ENCODE measurements at places on chromosomes 16 and 17.
A peak's percentile ranks its signal among the peaks of the same experiment; 100 is the strongest.

GRCh38 chr17:59825533-59826322 is 67.0 kb downstream of the TUBD1 start:
- DNase-seq, result peak; percentile 49

DNA sequence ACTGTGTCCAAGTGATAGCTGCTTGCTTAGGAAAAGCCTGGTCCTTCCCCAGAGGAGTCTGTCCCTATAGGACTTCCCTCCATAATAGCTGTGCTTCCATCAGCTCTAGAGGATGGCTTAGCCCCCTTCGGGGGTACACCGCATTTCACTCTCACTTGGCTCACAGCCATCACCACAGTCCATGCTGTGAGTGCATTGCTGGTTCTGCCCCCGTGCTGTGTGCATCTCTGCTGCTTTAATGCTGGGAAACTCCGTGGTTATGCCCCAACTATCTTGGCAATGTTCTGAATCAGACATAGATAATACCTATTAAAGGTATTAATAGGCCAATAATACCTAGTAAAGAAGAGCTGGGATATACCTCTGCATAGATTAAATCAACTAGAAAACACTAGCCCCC is 58.3 kb downstream of the SIAH1 start:
- DNase-seq, result no peak

GRCh38 chr17:49918591-49918990 is 50.4 kb upstream of the DLX4 start:
- DNase-seq, result no peak

GRCh38 chr17:8056232-8056975 is 17.5 kb downstream of the ALOX15B start:
- DNase-seq, result peak; percentile 49

DNA sequence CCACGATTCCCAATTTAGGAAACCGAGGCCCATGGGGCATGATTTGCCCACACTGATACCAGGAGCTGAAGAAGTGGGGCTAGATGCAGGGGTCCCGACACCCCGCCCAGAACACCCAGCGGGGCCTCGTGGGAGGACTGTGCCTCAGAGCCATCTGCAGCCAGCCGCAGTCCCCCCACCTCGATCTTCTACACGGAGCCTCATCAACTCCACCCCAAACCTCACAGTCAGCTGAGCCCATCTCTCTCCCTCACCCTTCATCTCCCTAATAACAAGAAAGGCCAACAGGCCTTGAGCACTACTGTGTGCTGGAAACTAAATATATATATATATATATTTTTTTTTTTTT is 4.2 kb downstream of the ITGAE start:
- no peak for DNase-seq

DNA sequence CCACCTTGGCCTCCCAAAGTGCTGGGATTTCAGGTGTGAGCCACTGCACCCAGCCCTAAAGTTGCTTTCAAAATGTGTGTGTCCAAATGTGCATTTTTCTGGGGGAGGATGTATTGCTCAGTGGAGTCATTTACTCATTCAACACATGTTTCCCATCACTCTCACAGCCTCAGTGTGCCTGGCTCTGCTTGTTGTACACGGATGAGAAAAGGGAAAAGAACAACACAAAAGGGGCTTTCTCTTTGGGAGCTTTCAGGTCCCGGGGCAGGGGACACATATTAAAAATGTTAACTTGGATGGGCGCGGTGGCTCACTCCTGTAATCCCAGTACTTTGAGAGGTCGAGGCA is 1.7 kb upstream of the PPL start:
- no peak for DNase-seq

GRCh38 chr17:74855323-74855722 is 4.4 kb downstream of the GRIN2C start:
- DNase-seq, result no peak

DNA sequence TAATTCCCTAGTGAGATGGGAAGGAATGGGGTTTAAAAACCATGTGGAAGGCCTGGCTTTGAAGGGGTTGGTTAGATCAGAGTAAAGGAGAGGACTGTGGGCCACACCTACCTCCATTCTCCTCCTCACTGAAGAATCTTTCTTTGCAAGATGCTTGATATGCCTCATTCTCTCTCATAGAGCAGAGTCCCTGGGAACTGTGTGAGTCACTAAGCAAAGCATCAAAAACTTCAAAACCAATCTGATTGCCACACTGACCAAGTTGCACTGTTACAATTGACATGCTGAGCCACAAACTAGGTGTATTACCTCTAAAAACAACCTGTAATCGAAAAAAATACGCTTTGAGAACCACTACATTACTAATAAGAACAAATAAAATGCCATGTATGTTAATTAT is 2.0 kb downstream of the TUBD1 start:
- peak; percentile 23 for DNase-seq

GRCh38 chr16:88763502-88764053 is 21.4 kb downstream of the PIEZO1 start:
- DNase-seq, result no peak

GRCh38 chr17:51601622-51602261 is 341.4 kb downstream of the UTP18 start:
- no peak for DNase-seq

GRCh38 chr17:81340607-81341515 is 45.8 kb upstream of the SLC38A10 start:
- no peak for DNase-seq

- no peak for DNase-seq
Measured at GRCh38 chr17:44333371-44333770, 8.7 kb upstream of the SLC25A39 start.

DNA sequence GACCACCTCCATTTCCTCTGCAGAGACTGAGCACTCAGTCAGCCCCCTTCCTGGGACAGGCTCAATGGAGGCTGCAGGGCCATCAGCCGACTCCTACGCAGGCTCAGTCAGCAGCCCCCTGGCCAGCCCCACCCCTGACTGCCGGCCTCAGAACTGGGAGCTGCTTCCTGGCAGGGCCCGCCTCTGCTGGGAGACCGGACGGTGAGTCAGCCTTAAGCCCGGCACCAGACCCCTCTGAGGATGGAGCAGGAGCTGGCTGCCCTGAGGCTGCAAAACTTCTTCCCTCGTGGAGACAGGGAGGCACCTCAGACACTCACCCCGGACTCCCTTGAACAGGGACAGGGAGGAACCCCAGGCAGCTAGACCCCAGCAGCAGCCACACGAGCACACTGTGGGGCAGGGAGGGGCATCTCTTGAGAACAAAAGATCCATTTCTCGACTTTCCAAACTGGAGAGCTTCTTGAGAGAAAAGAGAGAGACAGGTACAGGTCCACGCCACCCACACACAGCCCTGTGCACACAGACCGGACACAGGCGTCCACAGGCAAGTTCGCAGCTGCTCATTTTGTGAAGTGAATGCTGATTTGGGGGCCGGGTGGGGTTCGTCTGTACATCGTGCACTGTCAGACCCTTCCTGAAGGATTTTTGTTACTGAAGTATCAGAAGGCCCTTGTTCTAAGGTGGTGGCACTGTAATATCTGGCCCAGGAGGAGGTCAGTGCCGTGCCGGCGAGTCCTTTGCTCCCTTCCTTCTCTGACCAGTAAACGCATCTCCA is 1.3 kb upstream of the TUBB3 start:
- DNase-seq, result peak; percentile 95

DNA sequence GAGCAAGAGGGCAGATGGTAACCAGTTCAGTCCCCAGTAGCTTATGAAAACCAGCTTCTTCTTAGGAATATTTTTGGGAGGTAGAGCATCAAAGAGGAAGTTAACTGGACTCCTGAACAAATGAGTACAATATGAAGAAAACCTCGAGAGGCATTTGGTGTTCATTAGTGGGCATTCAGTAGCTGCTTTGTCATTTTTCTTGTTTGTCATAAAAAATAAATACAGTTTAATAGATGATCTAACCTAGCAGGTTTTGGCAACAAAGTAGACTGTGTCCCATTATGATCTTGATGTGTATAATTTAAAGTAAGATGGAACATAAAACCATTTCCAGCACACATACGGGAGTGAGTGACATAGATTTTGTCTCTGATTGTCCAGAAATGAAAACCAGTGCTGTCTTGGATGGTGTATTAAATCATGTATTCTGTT is 173.1 kb downstream of the HS3ST3A1 start:
- no peak for DNase-seq

GRCh38 chr17:13346081-13346533 is 255.6 kb downstream of the HS3ST3A1 start:
- DNase-seq, result peak; percentile 100

DNA sequence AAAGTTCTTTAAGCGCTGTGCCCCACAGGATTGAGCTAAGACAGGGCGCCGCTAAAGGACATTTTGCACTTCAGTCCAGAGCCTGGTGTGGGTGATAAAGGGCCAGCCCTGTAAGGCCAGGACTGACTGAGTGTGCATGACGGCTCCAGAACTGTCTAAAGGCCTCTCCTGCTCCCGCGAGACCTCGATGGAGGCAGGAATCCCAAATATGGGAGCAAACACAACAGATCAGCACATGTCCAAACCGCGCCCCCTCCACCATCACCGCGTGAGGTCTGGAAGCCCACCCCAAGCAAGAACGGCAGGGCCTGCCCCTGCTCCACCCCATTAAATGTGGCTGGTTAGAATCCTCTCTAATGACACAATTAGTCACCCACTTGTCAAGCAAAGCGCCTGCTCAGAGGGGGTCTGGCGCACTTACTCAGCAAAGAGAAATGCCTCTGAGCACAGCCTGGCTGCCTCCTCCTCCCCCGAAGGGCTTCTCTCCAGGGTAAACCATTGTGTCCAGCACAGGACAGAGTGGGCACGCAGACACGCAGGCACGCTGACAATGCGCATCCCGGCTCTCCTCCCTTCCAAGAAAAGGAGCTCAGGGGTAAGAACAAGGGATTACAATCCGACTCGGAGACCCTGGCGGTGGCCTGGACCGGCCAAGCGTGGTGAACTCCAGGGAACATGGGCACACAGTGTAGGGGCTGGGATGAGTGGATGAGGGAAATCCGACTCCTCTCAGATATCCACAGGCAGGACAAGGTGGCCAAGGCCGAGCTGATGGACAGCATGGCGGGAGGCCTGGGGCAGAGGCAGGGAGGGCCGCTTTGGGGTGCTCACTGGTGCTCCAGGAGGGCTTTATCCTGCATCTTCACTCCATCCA is 1.5 kb downstream of the MXRA7 start:
- peak; percentile 98 for DNase-seq

- DNase-seq, result no peak
Measured at GRCh38 chr16:89619840-89620239, 6.4 kb downstream of the DPEP1 start.

GRCh38 chr17:75400326-75400939 is 5.0 kb downstream of the GRB2 start:
- DNase-seq, result no peak

- no peak for DNase-seq
Measured at GRCh38 chr16:11236461-11237254, 19.3 kb downstream of the SOCS1 start.

- no peak for DNase-seq
Measured at GRCh38 chr16:77917971-77918370, 104.4 kb upstream of the CLEC3A start.

- peak; percentile 18 for DNase-seq
Measured at GRCh38 chr17:8991514-8992285, 26.2 kb upstream of the PIK3R5 start.

DNA sequence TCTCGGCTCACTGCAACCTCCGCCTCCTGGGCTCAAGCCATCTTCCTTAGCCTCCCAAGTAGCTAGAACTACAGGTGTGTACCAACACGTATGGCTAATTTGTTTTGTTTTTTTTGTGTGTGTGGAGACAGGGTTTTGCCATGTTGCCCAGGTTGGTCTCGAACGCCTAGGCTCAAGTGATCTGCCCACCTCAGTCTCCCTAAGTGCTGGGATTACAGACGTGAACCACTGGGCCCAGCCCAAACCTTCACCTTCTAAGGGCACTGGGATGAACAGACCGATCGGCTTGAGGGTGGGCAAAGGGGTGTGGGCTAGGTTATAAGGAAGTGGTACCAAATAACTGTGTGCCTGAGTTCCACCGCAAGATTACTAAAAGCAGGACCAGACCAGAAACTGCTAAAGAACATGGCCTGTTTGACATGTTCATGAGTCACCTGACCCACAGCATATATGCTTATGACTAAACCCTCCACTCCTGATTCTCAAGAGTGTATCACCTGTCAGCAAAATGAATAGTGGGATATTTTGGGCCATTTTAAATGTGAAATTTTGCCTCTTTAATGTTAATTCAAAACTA is 8.1 kb downstream of the TMEM97 start:
- no peak for DNase-seq

DNA sequence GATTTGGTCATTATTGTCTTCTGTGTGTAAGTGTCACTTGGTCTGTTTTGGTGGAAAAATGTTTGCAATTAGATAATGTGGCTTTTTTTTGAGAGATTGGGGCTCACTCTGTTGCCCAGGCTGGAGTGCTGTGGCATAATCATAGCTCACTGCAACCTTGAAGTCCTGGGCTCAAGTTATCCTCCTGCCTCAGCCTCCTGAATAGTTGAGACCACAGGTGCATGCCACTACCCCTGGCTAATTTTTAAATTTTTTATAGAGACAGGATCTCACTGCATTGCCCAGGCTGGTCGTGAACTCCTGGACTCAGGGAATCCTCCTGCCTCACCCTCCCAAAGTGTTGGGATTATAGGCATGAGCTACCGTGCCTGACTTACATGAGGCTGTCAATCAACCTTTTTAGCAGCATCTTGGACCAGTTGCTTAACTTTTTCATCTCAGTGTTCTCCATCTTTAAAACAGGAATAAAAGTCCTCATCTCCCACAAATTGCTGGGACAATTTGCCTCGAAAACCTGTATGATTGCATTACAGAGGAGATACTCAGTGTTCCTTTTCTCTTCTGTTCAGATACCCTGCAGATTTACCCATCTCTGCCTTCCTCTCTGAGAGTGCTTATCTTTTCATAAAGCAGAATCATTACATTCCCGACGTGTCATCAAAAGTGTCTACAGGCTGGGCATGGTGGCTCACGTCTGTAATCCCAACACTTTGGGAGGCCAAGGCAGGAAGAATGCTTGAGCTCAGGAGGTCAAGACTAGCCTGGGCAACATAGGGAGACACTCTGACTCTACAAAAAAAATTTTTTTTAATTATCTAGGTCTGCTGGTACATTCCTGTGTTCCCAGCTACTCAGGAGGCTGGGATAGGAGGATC is 19.1 kb downstream of the ACSF2 start:
- DNase-seq, result no peak

- peak; percentile 79 for DNase-seq
Measured at GRCh38 chr16:67186550-67186950, 2.8 kb upstream of the MATCAP1 start.

GRCh38 chr17:45792995-45793755 is 9.1 kb downstream of the CRHR1 start:
- DNase-seq, result no peak

DNA sequence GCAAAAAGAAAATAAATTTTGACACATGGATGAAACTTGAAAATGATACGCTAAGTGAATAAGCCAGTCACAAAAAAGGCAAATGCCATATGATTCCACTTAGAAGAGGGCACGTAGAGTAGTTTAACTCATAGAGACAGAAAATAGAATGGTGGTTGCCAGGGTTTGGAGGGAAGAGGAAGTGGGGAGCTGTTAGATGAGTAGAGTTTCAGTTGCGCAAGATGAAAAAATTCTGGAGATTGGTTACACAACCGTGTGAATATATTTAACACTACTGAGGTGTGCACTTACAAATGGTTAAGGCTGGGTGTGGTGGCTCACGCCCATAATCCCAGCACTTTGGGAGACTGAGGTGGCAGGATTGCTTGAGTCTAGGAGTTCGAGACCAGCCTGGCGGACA is 93.4 kb upstream of the TMEM132E start:
- no peak for DNase-seq

GRCh38 chr17:17035920-17036523 is 6.2 kb upstream of the MPRIP start:
- DNase-seq, result no peak

All from HT1080 (cell line).